Adrenal gland (tissue), 19 donors: ENCODE measurements at places on chromosomes 16 and 17.

DNA sequence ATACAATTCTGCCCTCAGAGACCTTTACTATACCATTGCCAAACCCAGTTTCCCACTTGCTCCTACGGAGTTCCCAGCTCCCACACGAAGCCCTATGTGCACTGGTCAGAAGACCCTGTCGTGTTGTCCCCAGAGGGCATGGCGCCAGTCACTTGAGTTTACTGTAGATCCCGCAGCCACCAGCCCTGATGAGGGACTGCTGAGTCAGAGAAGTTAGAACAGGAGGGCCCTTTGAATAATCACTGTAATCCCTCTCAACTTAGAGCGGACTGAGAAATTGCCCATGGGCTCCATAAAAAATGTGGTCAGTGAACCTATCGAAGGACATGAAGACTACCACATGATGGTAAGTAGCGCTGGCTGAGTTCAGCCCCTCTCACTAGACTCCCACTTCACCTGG, 9.2 kb downstream of the UBFD1 start:
- no peak for DNase-seq

DNA sequence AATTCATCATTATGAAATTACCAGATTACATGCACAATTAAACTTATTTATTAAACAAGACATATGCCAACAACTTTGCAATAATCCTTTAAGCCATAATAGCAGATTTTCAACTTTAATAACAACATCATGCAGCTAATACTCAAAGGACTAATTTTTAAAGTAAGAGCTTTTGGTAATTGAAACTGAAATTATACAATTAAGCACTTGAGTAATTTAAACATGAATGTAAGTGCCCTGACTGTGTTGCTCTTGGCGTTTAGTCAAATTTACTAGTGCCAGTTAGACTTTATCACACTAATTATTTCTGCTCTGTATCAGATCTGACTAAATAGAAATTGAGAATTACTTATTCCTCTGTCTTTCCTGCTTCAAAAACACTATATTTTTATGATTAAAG, 46.8 kb upstream of the PSMD7 start:
- no peak for DNase-seq

- no peak for DNase-seq
Measured at GRCh38 chr16:54317101-54317611, 30.6 kb upstream of the IRX3 start.

- no peak for DNase-seq
Measured at GRCh38 chr17:79570653-79571052, 40.2 kb downstream of the RBFOX3 start.

- peak; percentile 44 for DNase-seq
Measured at GRCh38 chr17:45584092-45585036, 93.8 kb upstream of the PLEKHM1 start.
